ENCODE measurements at places on chromosomes 3 and 15.

GRCh38 chr15:80414546-80415357 lies 10.6 kb downstream of the ARNT2 start:
- DNase-seq: no peak

- DNase-seq: no peak
Measured at GRCh38 chr3:57120040-57120439, 45.1 kb downstream of the IL17RD start.

DNA sequence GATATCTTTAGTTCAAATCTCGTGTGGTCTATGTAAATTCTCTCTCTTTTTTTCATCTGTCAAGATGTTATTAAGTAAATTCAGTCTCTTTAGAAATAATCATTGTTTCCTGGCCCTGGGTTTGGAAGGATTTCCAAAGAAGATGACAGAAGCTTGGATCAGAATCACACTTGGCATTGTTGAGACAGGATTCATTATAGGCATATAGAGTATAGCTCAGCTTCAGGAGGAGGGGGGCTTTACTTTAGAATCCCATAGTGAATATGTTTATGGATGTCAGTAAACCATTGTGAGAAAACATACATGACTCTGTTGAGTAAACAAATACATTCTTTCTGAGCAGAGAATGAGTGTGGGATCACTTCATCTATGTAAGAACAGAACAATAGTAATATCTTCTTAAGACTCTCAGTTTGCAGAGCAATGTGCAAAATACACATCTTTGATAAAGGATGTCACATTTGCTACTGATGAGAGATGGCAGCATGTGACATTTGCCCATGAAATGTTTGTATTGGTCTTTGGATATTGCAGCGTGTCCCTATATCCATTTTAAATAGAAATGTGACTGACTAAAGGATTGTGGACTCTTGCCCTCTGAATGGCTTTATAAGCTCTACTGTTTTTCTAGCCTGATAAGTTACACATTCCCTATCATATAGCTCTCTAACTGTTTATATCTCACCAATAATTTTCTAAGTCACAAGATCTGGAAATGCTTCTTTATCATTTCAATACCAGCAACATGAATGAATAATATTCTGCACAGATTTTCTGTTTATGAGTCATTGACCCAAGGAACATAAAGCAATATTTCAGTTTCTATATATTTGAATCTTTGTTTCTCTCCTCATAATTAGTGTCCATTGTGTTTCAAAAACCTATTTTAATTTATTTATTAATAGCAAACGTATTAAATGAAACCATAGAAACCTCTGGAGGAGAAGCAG lies 95.6 kb upstream of the THRB start:
- DNase-seq: no peak

GRCh38 chr3:187777331-187777941 lies 32.2 kb upstream of the BCL6 start:
- DNase-seq: peak; percentile 99

- DNase-seq: no peak
Measured at GRCh38 chr3:184448321-184449160, 68.7 kb downstream of the CHRD start.

Measured in MV-4-11 (cell line).